ENCODE measurements at places on chromosomes 6 and 20.
A peak's percentile ranks its signal among the peaks of the same experiment; 100 is the strongest.

DNA sequence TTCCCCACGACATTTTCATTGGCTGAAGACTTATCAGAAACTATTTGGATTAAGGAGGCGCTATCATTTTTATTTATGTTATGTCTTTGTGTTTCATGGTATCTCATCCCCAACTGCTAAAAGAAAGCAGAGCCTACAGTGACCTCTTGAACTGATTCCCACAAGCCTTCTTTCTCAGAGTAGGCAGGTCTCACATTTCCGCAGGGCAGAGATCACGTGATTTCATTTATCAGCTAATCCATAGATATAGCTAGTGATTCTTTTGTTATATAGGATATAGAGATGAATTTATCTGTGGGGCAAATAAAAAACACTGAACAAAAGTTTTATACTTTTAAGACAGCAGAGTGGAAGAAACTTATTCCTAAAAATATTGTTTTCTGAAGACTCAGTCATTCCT, 25.0 kb upstream of the POPDC3 start:
- DNase-seq = no peak

- DNase-seq = no peak
These were observed 82.2 kb upstream of the LRFN2 start for GRCh38 chr6:40669343-40669742.

DNA sequence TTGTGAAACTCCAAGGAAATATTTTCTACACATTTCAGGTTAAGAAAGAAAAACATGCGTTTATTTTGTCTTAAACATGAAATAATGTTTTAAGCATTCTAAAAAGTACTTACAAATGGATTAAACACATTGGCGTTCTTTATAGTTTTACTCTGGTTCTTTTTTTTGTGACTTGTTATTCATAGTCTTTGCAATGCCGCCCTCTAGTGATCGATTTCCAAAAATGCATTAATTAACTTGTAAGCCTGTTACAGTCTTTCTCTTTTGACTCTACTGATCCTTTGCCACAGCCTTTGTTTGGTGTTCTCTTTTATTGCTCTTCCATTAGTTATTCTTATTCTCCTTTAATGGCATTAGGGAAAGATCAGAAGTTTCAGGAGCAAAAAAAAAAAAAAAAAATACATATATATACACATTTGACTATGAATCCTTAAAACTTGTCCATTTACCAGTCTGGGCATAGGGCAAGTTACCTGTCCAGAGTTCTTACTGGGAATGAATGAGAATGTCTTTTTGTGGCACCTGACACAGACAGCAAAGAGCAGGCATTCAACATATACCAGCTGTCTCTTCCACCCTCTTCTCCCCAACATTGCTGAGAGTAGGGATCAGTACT, 59.9 kb downstream of the MACROD2 start:
- DNase-seq = peak; percentile 57

DNA sequence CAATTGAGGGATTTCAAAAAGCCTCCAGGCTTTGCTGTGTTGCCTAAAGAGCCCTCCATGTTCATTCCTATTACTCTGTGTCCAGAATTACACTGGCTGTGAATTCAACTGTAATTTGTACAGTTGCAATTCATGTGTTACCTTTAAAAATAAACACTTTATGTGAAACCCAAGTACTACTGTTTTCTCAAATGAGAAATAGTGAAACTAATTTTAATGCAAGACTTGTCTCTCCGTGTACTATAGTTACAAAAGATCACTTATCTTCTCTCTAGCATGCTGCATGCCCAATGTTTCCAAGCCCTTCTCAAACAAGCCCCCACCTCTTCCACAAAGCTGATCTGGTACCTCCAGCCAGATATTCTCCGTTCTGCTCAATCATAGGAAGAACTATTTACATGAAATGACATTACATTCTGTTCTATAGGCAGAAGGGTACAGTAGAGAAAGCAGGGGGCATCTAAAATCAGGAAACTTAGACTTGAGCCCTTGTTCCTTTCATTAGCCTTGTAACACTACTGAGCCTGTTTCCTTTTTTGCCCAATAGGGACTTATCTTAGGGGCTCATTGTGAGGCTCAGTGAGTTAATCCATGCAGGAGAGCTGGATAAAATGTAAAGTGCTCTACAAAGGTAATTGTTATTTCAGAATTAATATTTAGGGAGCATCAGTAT, 12.3 kb upstream of the COL9A1 start:
- DNase-seq = no peak

- DNase-seq = no peak
These were observed 3.3 kb downstream of the EFHC1 start for GRCh38 chr6:52423448-52423847.

All from mesenchymal stem cell (in vitro differentiated cells and primary cell).